ENCODE measurements at places on chromosomes 3 and 15. TPM values are rescaled to one million over a fixed set of nuclear protein-coding genes. Genes with fewer than 3 reads are reported as not detected.

Gene PLA2G4E
- total RNA-seq, result not detected

Gene RFX7
- 27.8 TPM for total RNA-seq

Gene CPNE9
- total RNA-seq, result 0.20 TPM

Gene ANKRD63
- 0.32 TPM for total RNA-seq

Gene RETNLB
- not detected for total RNA-seq

- H3K27ac ChIP-seq, result no peak overlapping the region
- no peak for DNase-seq
- no peaks in the 10 kb centered on the region for H3K36me3 ChIP-seq
Measured at GRCh38 chr15:23760024-23760423, 72.9 kb upstream of the NDN start.

GRCh38 chr15:48806151-48806550, 4.7 kb downstream of the CEP152 start:
- H3K36me3 ChIP-seq, result peaks cover 20% of the 10 kb centered on the region
- H3K27ac ChIP-seq, result no peak overlapping the region
- H3K4me1 ChIP-seq, result peaks cover 20% of the 10 kb centered on the region
- no peaks in the 10 kb centered on the region for H3K27me3 ChIP-seq
- DNase-seq, result no peak

DNA sequence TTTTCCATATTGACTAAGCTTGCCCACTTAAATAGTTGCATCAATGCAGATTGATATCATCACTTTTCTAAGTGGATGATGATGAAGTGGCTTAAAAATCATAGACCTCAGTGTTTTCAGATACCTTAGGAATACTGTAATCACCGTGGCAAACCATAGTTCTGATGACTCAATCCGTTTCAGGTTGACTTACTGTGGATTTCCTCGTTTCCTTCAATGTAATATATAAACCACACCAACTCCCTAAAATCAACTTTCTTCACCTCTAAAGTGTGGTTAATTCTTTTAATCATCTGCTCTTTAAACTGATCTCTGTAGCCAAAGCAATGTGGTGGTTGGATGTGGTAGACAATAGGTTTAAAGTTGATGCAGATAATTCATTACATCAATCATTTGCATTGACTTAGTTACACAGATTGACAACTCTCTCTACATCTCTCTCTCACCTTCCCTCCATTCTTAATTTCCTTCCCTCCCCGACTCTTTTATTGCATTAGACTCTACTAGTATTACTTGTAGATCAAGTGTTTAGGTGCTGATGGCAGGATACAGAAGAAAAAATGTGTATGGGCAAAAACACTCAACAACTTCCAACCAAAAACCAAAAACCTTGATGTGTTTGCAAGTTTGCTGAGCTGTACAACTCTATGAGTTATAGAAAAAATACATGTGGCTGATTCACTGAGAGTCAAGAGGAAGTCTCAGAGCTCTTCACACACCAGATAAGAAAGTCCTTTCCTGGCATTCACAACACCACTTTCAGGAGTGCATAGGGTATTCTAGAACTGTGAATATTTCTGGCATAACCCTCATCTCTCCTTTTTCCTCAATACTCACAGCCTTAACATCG, 243.5 kb downstream of the NFKBIZ start:
- H3K27ac ChIP-seq, result peak overlapping the region; percentile 3
- no peak for DNase-seq
- no peaks in the 10 kb centered on the region for H3K27me3 ChIP-seq
- H3K36me3 ChIP-seq, result no peaks in the 10 kb centered on the region

DNA sequence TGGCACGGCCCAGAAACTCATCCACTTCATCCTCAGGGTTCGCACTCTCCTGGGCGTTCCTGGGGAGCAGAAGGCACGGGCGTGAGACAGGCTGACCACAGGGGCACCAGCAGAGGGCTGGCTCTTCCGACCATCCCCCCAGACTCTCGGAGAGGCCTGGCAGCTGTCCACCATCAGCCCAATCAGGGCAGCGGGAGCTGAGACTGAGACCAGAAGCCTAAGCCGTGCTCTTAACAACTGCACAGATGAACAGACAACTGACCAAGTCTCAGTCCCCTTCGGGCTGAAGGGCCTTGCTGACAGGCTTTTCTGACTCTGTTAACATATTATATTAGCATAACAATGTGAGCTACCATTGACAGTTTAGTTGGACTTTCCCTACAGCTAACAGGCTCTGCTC, 118.0 kb downstream of the SEC22A start:
- H3K27me3 ChIP-seq, result peaks cover 12% of the 10 kb centered on the region
- no peaks in the 10 kb centered on the region for H3K4me1 ChIP-seq
- no peak overlapping the region for H3K4me3 ChIP-seq

GRCh38 chr3:116161575-116162525, 283.4 kb downstream of the LSAMP start:
- H3K4me1 ChIP-seq, result no peaks in the 10 kb centered on the region
- H3K27me3 ChIP-seq, result no peaks in the 10 kb centered on the region
- no peak for DNase-seq
- no peak overlapping the region for H3K4me3 ChIP-seq

DNA sequence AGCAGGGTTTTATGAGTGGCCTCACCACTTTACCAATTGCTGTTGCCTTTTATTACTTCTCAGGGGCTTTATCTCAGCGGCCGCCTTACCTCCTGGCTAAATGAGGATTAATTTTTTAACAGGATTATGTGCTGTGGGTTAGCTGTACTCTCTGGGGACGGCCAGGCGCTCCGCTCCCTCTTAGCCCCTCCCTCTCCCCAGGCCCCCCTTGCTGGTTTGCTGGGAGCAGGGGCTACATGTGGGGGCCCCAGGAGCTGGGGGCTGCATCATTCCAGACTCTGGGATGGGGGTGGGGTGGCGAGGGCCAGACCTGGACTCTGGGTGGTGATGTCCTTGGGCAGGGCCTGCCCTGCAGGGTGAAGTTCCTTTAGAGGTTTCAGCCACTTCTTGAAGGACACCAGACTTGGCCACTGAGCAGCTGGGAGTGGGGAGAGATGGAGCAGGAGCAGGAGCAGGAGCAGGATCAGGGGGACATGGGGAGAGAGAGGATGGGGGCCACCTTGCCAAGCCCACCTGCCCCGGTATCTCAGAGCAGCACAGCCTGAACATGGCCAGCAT, 196.1 kb downstream of the GOLGA6L6 start:
- H3K4me3 ChIP-seq, result no peak overlapping the region
- no peak overlapping the region for H3K27ac ChIP-seq
- H3K27me3 ChIP-seq, result peaks cover 4% of the 10 kb centered on the region
- no peaks in the 10 kb centered on the region for H3K36me3 ChIP-seq
- H3K4me1 ChIP-seq, result no peaks in the 10 kb centered on the region
- no peak for DNase-seq

GRCh38 chr3:58567251-58567515, 10.0 kb downstream of the FAM107A start:
- H3K4me3 ChIP-seq, result no peak overlapping the region
- no peaks in the 10 kb centered on the region for H3K36me3 ChIP-seq
- peaks cover 6% of the 10 kb centered on the region for H3K4me1 ChIP-seq

DNA sequence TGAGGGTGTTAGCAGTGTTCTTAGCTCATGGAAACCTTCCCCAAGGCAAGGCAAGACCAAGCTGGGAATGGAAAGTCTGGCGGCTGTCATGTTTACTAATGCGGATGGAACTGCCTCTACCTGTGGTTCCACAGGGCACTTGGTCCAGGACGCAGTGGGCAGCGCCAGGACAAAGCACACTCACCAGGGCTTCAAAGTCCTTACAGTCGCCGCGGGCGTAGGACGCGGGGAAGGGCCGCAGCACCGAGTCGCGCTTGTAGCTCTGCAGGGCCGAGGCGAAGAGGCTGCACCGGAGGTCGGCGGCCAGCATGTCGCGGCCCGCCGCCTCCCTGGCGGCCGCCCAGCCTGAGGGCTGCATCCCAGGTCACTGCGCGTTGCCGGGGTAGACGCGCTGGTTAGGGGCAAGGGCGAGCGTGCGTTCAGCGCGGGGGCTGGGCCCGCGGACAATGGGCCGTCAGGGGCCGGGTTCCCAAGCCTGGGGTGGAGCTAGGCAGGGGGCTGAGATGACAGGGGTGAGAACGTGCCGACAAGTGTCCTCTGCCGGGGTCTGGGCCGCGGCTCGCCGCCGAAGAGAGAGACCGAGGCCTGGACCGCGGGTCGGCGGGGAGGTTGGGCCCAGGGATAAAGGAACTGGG, 497 bp downstream of the PARP16 start:
- H3K27me3 ChIP-seq, result no peaks in the 10 kb centered on the region
- peak overlapping the region; percentile 85 for H3K27ac ChIP-seq
- DNase-seq, result no peak
- H3K4me1 ChIP-seq, result peaks cover 27% of the 10 kb centered on the region
- H3K36me3 ChIP-seq, result peaks cover 6% of the 10 kb centered on the region

- H3K4me3 ChIP-seq, result no peak overlapping the region
- no peak overlapping the region for H3K27ac ChIP-seq
- no peaks in the 10 kb centered on the region for H3K27me3 ChIP-seq
- H3K36me3 ChIP-seq, result no peaks in the 10 kb centered on the region
Measured at GRCh38 chr3:115085197-115085865, 61.8 kb downstream of the ZBTB20 start.

GRCh38 chr3:152338159-152338720, 69.5 kb downstream of the MBNL1 start:
- H3K27ac ChIP-seq, result no peak overlapping the region
- no peak for DNase-seq

- no peak overlapping the region for H3K4me3 ChIP-seq
- H3K36me3 ChIP-seq, result no peaks in the 10 kb centered on the region
- no peaks in the 10 kb centered on the region for H3K4me1 ChIP-seq
- H3K27ac ChIP-seq, result no peak overlapping the region
- H3K27me3 ChIP-seq, result peaks cover 3% of the 10 kb centered on the region
Measured at GRCh38 chr3:160928183-160928726, 172.2 kb downstream of the PPM1L start.

GRCh38 chr3:162337630-162338029, 841.0 kb downstream of the OTOL1 start:
- no peaks in the 10 kb centered on the region for H3K36me3 ChIP-seq
- no peaks in the 10 kb centered on the region for H3K27me3 ChIP-seq
- no peak overlapping the region for H3K4me3 ChIP-seq
- no peaks in the 10 kb centered on the region for H3K4me1 ChIP-seq

DNA sequence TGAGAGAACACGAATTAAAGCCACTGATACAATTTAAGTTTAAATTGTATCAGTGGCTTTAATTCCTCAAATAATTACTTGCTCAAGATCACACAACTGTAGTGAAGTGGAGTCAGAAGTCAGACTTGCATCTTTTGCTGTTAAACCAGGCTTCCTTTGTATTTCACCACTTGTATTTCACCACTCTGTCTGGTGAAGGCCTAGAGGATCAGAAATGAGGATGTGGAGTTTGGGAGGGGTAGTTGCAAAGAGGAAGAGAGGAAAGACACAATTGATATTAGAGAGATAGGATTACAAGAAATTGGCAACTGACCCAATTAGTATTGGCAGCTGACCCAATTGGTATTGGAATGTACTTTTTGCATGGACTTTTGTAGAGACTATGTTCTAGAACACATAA, 288.1 kb upstream of the GPR149 start:
- H3K27ac ChIP-seq, result no peak overlapping the region
- DNase-seq, result no peak

- no peak for DNase-seq
- H3K36me3 ChIP-seq, result no peaks in the 10 kb centered on the region
- H3K4me3 ChIP-seq, result no peak overlapping the region
- peaks cover 63% of the 10 kb centered on the region for H3K27me3 ChIP-seq
- no peaks in the 10 kb centered on the region for H3K4me1 ChIP-seq
- no peak overlapping the region for H3K27ac ChIP-seq
Measured at GRCh38 chr3:138361561-138361971, 13.2 kb downstream of the MRAS start.

- no peak overlapping the region for H3K4me3 ChIP-seq
- peaks cover 85% of the 10 kb centered on the region for H3K4me1 ChIP-seq
- no peak for DNase-seq
- no peaks in the 10 kb centered on the region for H3K27me3 ChIP-seq
- H3K27ac ChIP-seq, result peak overlapping the region; percentile 80
- no peaks in the 10 kb centered on the region for H3K36me3 ChIP-seq
Measured at GRCh38 chr3:15342246-15342645, 9.9 kb upstream of the SH3BP5 start.

DNA sequence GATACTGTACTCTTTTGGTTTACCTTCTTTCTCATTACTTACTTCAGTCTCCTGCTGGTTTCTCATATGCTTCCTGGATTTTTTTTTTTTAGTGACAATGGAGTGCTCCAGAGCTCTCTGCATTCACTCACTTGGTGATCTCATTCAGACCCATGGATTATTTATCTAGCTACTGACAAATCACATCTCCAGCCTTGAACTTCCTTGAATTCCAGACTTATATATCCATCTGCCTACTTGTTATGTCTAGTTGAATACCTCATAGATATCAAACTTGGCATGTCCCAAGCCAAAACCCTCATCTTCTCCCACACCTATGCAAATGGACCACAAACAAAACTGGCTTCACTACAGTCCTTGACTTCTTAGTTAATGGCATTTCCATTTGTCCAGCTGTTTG, 234.7 kb upstream of the ZPLD1 start:
- H3K36me3 ChIP-seq, result no peaks in the 10 kb centered on the region
- H3K27ac ChIP-seq, result no peak overlapping the region
- no peak overlapping the region for H3K4me3 ChIP-seq
- H3K27me3 ChIP-seq, result no peaks in the 10 kb centered on the region
- no peak for DNase-seq

DNA sequence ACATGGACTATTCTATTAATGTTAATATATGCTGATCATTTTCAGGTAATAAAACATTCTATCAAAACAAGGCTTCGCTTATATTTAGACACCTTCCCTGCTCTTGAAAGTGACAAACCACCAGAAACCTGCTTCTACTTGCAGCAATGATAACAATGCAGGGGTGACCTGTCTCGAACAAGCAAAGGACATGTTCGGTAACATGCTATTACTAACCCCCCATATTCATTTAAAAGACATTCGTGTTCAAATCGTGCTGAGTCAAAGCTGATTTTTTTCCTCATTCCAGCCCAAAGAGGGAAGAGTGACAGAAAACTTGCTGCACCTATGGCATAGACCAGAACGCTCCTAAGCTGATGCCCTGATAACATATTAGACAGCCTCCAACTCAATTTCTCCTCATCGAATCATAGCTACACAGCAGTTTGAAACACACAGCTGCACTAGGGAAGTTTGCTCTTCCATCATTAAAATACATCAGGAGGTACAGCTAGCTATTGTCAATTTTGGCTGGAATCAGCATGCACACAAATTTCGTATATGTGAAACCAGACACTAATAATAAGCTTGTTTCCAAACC, 341.5 kb downstream of the FOXP1 start:
- H3K4me3 ChIP-seq, result no peak overlapping the region
- no peak overlapping the region for H3K27ac ChIP-seq
- H3K27me3 ChIP-seq, result no peaks in the 10 kb centered on the region
- no peak for DNase-seq
- peaks cover 17% of the 10 kb centered on the region for H3K36me3 ChIP-seq

DNA sequence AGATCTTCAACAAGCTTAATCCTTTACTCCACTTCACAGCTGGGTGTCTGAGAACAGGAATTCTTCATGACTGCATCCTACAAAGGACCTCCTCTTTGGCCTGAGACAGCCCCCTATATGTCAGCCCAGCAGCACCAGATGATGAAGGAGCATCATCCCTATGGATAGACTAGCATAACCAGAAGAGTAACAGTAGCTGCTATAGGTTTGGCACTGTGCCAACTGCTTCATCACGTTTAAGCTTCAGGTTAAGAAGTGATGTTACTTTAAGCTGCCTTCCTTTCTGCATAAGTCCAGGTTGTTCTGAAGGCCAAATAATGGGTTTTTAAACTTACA, 50.6 kb downstream of the CMSS1 start:
- no peak overlapping the region for H3K4me3 ChIP-seq
- H3K4me1 ChIP-seq, result peaks cover 12% of the 10 kb centered on the region
- peaks cover 2% of the 10 kb centered on the region for H3K36me3 ChIP-seq
- H3K27me3 ChIP-seq, result no peaks in the 10 kb centered on the region
- no peak overlapping the region for H3K27ac ChIP-seq

- no peak overlapping the region for H3K4me3 ChIP-seq
- H3K27ac ChIP-seq, result no peak overlapping the region
- H3K36me3 ChIP-seq, result no peaks in the 10 kb centered on the region
- H3K27me3 ChIP-seq, result peaks cover 14% of the 10 kb centered on the region
Measured at GRCh38 chr3:148694116-148694515, 3.6 kb upstream of the AGTR1 start.

Data from activated B cell treated with CpG ODN at 0.5 μM for 24 hours (primary cell).